ENCODE measurements at places on chromosomes 1 and 21. TPM values are rescaled to one million over a fixed set of nuclear protein-coding genes. Genes with fewer than 3 reads are reported as not detected.

DNA sequence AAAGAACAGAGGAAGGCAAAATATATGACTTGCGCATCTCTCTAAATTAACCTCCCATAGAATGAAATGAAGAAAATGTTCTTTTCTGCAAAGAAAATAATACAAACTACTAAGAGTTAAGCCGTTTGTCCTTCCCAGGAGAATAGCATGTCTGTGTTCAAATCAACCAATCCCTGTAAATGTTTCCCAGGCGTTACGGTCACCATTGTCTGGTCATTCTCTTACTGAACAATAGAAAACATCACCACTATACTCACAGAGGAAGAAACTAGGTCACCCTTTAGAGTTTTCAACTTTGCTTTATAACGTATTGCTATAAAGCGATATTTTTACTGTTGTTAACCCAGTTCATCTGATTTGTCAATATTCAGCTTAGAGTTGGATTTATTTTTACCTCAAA lies 34.1 kb downstream of the COL11A1 start:
- peaks cover 29% of the 10 kb centered on the region for H3K4me1 ChIP-seq
- H3K36me3 ChIP-seq: peaks cover 33% of the 10 kb centered on the region
- H3K27me3 ChIP-seq: no peaks in the 10 kb centered on the region
- H3K4me3 ChIP-seq: no peak overlapping the region

DNA sequence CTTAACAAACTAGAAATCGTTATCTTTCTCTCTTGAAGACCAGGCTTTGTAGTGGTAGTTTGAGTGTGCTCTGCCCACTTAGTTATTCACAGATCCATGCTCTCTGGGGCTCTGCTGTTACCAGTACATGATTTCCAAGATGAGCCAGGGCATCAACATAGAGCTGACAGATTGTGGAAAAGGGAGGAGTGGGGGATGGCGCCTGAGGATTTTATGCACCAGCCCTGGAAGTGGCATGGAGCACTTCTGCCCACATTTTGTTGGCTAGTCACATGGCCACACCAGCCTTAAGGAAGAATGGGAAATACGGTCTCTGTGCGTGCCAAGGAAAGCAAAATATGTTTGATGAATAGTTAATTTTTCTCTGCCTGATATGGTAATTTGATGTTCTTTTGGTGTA lies 18.2 kb downstream of the TSNAX start:
- peaks cover 12% of the 10 kb centered on the region for H3K36me3 ChIP-seq
- peaks cover 6% of the 10 kb centered on the region for H3K4me1 ChIP-seq
- no peaks in the 10 kb centered on the region for H3K27me3 ChIP-seq
- no peak overlapping the region for H3K27ac ChIP-seq

DNA sequence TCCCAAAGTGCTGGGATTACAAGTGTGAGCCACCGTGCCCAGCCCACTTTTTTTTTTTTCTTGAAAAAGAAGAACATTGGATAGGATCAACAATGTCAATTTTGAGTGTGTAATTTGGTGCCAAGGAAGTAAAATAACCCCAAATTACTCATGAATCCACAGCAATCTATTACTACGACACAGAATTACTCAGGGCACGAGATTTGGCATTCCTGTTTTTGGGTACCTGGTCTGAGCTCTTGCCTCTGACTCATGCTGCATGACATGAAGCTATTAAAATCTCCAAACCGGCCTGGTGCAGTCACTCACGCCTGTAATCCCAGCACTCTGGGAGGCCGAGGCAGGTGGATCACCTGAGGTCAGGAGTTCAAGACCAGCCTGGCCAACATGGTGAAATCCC lies 10.4 kb downstream of the RNF19B start:
- H3K4me3 ChIP-seq: no peak overlapping the region
- H3K27me3 ChIP-seq: no peaks in the 10 kb centered on the region
- peaks cover 15% of the 10 kb centered on the region for H3K4me1 ChIP-seq
- no peak for DNase-seq

DNA sequence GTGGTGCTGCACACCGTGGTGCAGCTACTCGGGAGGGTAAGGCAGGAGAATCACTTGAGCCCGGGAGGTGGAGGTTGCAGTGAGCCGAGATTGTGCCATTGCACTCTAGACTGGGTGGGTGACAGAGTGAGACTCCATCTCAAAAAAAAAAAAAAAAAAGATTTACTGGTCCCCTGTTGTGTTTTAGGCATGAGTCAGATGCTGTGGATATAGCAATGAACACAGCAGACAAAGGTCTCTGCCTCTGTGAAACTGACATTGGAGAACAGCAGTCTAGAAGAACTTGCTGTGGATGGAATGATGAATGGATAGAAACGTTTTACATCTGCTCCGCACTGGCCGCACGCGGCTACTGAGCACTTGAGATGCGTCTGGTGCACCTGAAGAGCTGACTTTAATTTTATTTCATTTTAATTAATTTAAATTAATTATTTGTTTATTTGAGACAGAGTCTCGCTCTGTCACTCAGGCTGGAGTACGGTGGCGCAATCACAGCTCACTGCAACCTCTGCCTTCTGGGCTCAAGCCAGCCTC lies 24.5 kb upstream of the EPHA2 start:
- peaks cover 67% of the 10 kb centered on the region for H3K4me1 ChIP-seq
- no peaks in the 10 kb centered on the region for H3K27me3 ChIP-seq
- peak overlapping the region; percentile 57 for H3K27ac ChIP-seq

- DNase-seq: no peak
- H3K27me3 ChIP-seq: no peaks in the 10 kb centered on the region
- H3K4me3 ChIP-seq: no peak overlapping the region
- peak overlapping the region; percentile 98 for H3K27ac ChIP-seq
- peaks cover 75% of the 10 kb centered on the region for H3K4me1 ChIP-seq
- H3K36me3 ChIP-seq: no peaks in the 10 kb centered on the region
Observed at GRCh38 chr1:9449976-9450696, 89.1 kb upstream of the SLC25A33 start.

DNA sequence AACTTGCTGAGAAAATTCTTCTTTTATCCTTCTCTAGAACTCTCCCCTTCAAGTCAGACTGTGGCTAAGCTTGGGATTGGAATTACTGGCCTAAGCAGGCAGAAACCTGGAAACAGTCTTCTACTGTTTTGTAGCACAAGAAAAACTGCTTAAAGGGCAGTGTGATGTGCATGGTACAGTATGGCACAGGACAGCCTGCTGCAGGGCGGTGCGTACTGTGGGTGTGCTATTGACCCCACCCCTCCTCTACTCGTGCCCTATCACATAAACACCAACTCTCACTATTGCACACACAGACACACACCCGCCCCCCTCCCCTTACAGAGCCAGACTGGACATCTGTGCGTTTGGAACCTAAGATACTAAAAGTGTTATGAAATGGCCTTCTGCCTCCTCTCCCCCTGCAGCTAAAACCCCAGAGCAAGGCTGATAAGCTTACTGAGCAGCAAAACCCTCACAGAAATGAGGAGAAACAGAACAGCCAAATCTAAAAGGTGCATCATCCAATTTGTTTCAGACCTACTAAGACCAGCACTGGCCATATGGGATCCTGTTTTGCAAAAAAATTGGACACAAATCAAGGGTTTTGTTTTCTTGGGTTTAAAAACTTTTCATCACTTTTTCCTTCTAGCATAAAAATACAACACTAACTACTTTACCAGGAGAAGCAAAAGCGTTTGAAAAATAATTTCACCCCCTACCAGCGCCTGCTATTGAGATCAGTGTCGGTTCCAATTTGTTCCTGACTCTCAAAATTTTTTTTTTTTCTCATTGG lies 355.8 kb upstream of the LYPLAL1 start:
- no peak for DNase-seq
- no peaks in the 10 kb centered on the region for H3K36me3 ChIP-seq
- no peak overlapping the region for H3K4me3 ChIP-seq
- H3K27me3 ChIP-seq: no peaks in the 10 kb centered on the region

DNA sequence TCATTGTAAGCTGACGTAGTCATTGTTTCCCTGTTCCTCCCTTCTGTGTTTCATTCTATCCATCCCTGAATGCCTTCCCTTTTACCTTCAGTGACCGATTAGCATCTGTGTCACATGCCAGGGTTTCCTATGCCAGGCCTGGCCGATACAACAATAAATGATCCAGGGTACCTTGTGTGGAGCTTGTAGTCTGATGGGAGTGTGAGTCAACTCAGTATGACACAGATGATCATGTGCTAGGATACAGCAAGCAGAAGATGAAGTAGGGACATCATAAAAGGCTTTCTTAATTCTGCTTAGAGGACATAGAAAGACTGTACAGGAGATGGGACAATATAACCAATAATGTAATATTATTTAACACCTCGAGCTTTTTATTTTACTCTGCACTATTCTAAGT lies 164.1 kb upstream of the C8B start:
- peaks cover 3% of the 10 kb centered on the region for H3K4me1 ChIP-seq
- DNase-seq: no peak
- no peaks in the 10 kb centered on the region for H3K36me3 ChIP-seq
- no peak overlapping the region for H3K27ac ChIP-seq
- H3K4me3 ChIP-seq: no peak overlapping the region
- peaks cover 2% of the 10 kb centered on the region for H3K27me3 ChIP-seq

TSPEAR gene
- total RNA-seq: 0.15 TPM

BMP8B gene
- 0.07 TPM for total RNA-seq

ZNF593OS gene
- total RNA-seq: not detected

IL20 gene
- not detected for total RNA-seq

FCER1G gene
- not detected for total RNA-seq

GPR161 gene
- 30.8 TPM for total RNA-seq

EBNA1BP2 gene
- 36.1 TPM for total RNA-seq

TRIM58 gene
- total RNA-seq: 1.7 TPM
